ENCODE measurements at places on chromosomes 2 and 18.

GRCh38 chr2:198316852-198317396 lies 512.5 kb downstream of the PLCL1 start:
- no peak for DNase-seq

GRCh38 chr2:26179446-26179913 lies 6.6 kb downstream of the GAREM2 start:
- DNase-seq = no peak

DNA sequence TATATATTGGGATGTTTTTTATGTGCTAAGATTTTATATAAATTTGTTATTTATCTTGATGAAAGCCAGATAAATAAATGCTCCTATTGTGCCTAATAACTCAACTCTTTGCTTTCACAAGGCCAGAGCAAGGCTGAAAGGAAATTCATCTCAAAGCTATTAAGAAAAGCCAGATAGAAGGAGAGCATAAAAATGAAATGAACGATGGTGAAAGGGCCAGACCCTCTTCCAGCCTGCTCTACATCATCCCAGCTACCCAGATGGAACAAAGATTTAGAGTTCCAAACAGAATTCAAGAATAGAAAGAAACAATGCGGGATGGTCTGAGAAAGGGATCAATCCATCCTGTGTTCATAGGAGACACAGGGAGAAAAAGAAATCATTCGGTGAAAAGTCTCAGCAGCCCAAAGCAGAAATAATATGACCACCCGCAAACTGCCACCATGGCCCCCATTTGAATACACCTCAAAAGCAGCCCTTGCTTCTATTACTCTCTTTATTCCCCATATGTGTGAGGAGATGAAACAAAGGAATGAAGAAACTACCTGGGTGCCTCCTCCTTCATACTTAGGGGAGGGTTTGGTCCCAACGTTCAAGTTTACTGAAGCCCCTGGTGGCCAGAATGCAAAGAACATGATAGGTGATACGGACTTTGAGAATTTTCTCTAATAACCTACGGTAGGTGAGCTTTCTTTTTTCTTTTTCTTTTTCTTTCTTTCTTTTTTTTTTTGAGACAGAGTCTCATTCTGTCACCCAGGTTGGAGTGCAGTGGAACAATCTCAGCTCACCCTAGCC lies 110.1 kb upstream of the FBXO11 start:
- DNase-seq = no peak

DNA sequence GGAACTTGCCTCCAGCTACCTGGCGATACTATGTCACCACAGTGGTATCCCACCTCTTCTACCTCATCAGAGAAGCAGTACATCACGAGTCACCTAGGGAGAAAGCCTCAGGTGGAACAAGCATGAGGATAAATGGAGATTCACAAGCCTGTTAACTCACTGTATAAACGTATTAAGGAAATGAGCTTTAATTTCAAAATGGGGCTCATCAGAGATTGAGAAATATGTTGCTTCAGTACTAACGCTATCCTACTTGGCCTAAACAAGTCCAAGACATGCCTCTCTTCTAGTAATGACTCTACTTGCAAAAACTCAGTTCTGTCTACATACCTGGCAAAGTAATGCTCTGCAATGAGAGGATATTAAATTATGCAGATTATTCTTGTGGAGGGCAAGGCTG lies 4.3 kb downstream of the SLC39A6 start:
- no peak for DNase-seq

GRCh38 chr2:228474466-228474865 lies 293.0 kb upstream of the SPHKAP start:
- DNase-seq = no peak

Measured in stromal cell of bone marrow (primary cell).